ENCODE measurements at places on chromosomes 3 and 15. TPM values are rescaled to one million over a fixed set of nuclear protein-coding genes. Genes with fewer than 3 reads are reported as not detected.
A peak's percentile ranks its signal among the peaks of the same experiment; 100 is the strongest.

DNA sequence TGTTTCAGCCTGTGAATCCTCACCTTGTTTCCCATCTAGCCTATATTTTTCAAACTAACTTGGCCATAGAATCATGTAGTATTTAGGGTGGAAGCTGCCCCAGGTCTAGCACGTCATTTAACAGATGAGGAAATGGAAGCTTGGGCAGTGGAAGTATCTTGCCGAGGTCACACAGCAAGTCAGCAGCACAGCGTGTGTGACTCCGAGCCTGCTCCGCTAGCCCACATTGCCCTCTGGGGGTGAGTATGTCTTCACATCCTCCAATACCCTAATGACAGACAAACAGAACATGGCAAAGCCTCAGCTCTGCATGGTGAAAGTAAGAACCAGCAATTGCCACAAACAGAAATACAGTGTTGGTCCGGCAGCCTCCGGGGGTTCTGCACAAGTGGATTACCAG lies 2.2 kb upstream of the CCR5 start:
- DNase-seq: no peak

Gene NOX5
- under 0.01 TPM for total RNA-seq

GRCh38 chr3:73228959-73229358 lies 167.5 kb downstream of the EBLN2 start:
- no peak for DNase-seq

GRCh38 chr3:39221141-39221530 lies 28.7 kb upstream of the XIRP1 start:
- no peak for DNase-seq

GRCh38 chr3:53885239-53885638 lies 3.3 kb upstream of the ACTR8 start:
- peak; percentile 8 for DNase-seq

Gene FGF12
- total RNA-seq: 1.2 TPM

Data from dermis blood vessel endothelial cell (primary cell).